ENCODE measurements at places on chromosomes 6 and 20.

DNA sequence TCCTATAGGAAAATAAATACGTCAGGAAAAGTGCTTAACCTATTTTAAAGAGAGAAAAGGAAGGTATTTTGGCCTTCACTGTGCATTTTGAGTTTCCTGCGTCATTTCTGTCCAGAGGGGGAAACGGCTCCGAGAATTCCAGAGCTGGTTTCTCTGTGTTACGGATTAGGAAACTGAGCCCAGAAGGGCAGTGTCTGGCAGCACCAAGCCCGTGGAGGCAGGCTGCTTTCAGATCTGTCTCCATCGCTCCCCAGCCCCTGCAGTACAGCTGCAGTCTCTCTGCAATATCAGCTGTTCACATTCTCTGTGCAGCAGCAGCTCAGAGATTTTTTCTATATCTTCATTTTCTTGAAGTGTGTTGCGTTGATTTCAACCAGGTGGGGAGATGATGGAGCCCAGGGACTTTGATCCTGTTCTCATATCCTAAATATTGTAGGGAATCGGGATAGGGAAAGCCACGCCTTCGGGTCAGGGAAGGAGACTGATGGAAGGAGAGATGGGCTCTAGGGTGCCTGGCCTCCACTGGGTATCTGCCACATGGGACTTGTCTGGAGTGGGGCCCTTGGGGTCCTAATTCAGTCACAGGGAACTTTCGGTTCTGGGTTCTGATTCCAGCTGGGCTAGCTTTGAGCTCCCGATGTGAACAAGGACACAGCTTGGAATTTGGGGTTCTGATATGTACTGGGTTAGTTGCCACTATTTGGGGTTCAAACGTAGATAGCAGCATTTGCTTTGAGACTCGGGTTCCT is 2.8 kb downstream of the ANKRD60 start:
- no peak for DNase-seq

GRCh38 chr6:125316621-125317020 is 14.9 kb upstream of the HDDC2 start:
- DNase-seq: no peak

DNA sequence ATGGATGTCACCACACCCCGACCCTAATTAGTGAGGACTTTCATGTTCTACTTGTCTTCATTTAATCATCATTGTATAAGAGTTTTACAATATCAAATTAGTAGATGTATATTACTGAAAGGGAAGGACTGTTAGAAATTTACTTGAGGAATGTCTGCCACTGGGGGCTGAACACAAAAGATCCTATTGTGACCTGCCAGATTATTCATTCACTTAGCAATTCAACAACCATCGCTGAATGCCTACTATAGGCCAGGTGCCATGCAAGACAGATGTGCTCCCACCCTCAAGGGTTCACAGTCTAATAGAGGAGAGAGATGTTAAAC is 8.0 kb upstream of the RBCK1 start:
- no peak for DNase-seq

- no peak for DNase-seq
Observed at GRCh38 chr6:63864671-63865318, 229.2 kb downstream of the PHF3 start.

- peak; percentile 24 for DNase-seq
Observed at GRCh38 chr20:41664584-41664983, 46.4 kb upstream of the CHD6 start.

DNA sequence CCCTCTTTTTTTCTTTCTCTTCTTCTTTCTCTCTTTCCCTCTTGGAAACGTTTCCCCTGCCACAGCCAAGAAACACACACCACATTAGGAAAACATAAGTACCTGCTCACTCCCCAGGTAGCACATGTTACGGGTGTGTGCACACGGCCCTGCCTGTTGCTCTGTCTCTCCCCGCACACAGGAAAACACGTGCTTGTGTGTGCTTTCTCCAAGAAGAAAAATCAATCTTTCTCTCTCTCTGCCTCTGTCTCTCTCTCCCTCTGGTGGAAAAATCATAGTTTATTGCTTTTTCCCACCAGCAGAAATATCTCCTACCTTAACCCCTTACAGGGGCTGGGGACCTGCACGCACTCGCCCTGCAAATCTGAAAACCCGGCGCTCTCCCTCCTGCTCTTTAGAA is 102.3 kb downstream of the EDN3 start:
- DNase-seq: no peak

- no peak for DNase-seq
Observed at GRCh38 chr6:119575721-119576120, 226.2 kb upstream of the MAN1A1 start.

- DNase-seq: no peak
Observed at GRCh38 chr20:6525447-6526303, 241.8 kb upstream of the BMP2 start.

- no peak for DNase-seq
Observed at GRCh38 chr6:131107151-131107550, 28.1 kb upstream of the AKAP7 start.

DNA sequence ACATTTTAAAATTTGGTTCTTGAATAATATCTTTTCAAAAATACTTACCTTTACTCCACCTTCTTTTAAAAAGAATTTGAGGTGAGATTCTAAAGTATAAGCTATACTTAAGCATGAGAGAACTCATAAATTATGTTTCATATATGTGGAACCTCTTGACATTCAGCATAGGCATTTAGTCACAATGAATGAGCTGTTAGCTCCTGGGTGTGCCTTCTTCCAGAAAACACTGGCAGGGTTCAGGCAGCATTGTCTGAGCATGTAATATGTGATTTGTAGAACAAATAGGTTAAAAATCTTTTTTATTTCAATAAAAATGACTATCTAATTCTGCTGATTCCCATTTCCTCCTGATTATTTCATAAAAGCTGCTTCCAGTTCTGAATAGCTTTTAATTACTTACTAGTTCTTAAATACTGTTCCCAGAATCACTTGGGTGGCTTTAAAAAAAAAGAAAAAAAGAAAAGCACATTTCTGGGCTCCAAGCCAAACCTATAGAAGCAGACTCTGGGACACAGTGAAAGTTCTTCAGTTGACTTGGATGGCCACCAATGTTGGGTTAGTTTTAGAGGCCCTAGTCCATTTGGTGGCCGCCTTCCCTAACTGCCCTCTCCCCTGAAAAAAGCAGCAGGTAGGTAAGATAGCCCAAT is 20.2 kb downstream of the RNF8 start:
- DNase-seq: no peak

DNA sequence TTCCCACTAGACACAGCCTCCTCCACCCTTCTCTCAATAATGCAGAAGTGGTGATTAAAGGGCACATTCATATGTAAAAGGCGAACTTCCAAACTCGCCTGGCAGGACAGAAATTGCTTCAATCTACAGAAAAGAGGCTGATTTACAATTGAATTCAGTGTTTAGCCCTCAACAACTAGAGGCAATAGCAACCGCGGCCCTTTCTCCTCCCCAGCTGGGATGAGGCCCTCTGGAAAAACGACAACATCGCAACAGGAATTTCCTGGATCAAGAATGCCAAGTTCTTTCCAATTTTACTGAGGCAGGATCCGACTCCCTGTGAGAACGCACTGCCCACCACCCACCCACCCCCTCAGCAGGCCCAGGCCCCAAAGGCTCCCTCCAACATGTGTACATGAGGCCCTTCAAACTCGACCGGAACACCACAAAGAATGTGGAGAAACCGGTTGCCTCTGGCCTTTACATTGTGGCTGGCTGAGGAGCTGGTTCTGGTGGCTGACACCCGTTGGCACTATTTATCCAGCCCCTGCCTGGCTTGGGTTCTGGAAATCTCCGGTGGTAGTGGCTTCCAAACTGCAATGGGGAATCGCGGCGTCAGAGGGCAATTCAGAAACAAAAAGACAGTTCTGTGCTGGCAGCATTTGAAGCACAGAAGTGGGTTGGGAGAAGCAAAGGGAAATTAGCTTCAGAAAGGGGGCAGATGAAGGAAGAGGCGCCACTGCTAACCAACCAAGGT is 36.8 kb downstream of the ZMYND8 start:
- peak; percentile 56 for DNase-seq

- DNase-seq: peak; percentile 53
Observed at GRCh38 chr6:116475141-116475540, 14.0 kb downstream of the CALHM6 start.

GRCh38 chr20:51526106-51526470 is 16.4 kb downstream of the NFATC2 start:
- DNase-seq: no peak

GRCh38 chr20:24668791-24669190 is 199.4 kb downstream of the SYNDIG1 start:
- DNase-seq: no peak

DNA sequence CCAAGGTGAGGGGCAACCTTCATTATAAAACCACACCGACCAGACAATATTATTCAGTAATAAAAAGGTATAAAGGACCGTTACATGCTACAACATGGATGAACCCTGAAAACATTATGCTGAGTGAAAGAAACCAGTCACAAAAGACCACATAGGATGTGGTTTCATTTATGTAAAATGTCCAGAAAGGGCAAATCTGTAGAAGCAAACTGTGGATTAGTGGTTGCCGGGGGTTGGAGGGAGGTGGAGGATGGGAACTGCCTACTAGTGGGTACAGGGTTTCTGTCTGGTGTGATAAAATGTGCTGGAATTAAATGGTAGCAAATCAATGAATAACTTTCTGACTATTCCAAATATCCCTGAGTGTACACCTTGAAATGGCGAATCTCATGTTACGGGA is 10.2 kb upstream of the PRND start:
- DNase-seq: no peak

GRCh38 chr6:6351511-6352025 is 31.1 kb upstream of the F13A1 start:
- DNase-seq: no peak

DNA sequence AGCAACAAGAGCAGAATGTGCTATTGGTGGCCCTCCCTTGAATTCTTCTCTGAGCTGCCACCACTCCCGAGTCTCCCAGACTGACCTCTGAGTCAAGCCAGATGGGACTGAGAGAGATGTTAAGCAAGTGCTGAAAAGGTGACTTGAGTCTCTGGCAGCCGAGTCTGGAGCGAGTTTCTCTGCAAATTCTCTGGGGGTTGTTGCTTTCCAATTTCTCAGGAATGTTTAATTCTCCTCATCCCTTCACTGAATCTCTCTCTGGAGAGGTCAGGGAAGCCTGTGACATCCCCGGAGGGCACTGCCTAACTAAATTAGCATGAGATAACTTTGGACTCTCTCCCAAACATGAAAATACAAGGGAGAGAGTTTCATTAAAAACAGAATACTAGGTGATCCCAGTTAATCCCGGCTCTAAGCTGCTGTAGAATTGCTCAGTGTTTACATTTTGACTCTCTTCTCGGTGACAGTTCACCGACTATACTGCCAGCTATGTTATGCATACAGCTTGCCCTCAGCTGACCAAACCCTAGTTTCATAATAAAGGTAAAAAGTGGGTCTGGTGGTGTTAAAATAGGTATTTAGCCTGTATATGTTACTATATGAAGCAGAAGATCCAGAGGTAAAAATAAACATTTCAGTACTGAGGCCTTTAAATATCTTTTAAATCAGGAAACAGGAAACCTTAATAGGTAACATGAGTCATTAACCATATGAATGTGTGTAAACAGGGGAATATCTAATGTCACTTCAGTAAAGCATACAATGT is 157.9 kb downstream of the FOXC1 start:
- no peak for DNase-seq

- no peak for DNase-seq
Observed at GRCh38 chr6:42618686-42619085, 54.9 kb downstream of the UBR2 start.

GRCh38 chr20:36461600-36462439 is 79.5 kb upstream of the MYL9 start:
- DNase-seq: peak; percentile 46

DNA sequence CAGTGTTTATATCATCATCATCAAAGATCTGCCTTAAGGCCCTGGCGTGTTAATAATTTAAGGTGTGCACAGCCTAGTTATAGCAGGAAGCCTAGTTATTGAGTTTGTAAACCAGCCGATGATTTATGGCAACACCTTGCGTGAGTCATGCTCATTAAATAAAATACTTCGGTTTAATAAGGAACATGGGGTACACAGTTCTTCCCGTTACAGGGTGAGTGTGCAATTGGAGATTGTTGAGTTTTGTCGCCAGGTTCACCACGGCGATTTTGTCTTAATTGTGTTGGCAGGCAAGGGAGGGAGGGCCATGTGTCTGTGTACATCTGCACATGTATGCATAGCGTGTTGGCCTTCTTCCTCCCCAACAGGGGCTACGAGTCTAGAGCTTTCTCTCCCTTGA is 104.0 kb downstream of the TFAP2A start:
- DNase-seq: no peak

DNA sequence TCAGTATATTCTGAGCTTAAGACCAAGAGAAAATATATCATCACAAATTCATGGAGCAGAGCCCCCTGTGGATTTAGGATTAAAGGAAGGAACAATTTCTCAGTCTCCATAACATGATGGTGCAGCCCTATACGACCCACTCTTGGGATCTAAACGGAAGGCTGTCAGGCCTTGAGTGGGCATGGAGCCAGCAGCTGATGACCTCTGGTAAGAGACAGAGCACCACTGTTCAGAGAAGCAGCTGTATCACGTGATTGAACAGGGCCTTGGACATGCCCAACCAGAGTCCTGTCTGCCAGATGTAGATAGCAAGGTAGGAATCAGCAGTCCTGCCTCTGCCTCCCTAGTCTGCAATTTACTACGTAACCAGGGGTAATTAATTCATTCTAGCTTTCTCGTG is 259.4 kb upstream of the POU3F2 start:
- no peak for DNase-seq

DNA sequence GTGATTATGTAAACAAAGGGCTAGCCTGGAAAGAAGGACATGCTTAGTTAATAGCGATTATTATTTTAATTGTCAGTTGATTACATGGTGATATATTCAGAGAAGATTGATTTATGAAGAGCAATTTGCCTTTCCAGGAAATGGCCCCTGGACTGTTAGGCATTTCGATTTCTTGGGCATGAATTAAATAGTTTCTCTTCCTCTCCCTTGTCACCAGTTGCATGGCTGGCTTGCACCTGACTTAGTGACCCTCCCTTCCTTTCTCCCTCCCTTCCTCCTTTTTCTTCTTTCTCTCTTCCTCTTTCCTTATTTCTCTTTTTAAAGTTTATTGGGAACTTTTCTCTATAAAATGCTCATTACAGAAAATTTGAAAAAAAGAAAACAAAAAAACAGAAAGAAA is 235.4 kb downstream of the CDC5L start:
- peak; percentile 54 for DNase-seq

- DNase-seq: no peak
Observed at GRCh38 chr6:10736731-10737130, 10.9 kb upstream of the TMEM14B start.

- no peak for DNase-seq
Observed at GRCh38 chr6:139777202-139777970, 402.9 kb upstream of the CITED2 start.

- DNase-seq: no peak
Observed at GRCh38 chr6:2931055-2931454, 27.9 kb upstream of the SERPINB9 start.

DNA sequence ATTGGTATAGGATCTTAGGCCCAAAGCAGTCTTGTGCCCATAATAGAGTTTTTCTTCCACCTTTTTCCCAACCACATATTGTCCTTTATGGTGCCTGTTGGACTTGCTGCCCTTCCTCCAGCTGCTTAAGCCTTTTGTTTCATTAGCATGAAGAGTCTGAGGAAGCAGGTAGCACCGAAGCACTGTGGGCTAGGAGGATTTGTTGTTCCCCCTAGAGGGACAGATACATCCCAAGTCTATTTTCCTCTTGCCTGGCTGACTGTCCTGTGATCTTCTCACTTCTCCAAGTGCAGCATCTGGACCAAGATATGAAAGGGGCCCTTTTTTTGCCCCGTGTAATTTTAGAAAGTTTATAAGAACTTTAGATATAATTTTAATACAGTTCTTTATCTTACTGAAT is 50.7 kb upstream of the COL10A1 start:
- DNase-seq: no peak

- DNase-seq: no peak
Observed at GRCh38 chr6:129776542-129777330, 66.8 kb upstream of the ARHGAP18 start.
